ENCODE measurements at places on chromosomes 2 and 18.

- peak; percentile 17 for DNase-seq
Measured at GRCh38 chr2:236078297-236079255, 89.6 kb downstream of the GBX2 start.

- DNase-seq: no peak
Measured at GRCh38 chr2:176601066-176601465, 331.8 kb downstream of the MTX2 start.

GRCh38 chr2:147603447-147603846 lies 241.4 kb upstream of the ACVR2A start:
- no peak for DNase-seq

GRCh38 chr2:33207151-33207740 lies 260.5 kb downstream of the LTBP1 start:
- DNase-seq: no peak

- no peak for DNase-seq
Measured at GRCh38 chr2:6358985-6359384, 506.7 kb downstream of the CMPK2 start.

DNA sequence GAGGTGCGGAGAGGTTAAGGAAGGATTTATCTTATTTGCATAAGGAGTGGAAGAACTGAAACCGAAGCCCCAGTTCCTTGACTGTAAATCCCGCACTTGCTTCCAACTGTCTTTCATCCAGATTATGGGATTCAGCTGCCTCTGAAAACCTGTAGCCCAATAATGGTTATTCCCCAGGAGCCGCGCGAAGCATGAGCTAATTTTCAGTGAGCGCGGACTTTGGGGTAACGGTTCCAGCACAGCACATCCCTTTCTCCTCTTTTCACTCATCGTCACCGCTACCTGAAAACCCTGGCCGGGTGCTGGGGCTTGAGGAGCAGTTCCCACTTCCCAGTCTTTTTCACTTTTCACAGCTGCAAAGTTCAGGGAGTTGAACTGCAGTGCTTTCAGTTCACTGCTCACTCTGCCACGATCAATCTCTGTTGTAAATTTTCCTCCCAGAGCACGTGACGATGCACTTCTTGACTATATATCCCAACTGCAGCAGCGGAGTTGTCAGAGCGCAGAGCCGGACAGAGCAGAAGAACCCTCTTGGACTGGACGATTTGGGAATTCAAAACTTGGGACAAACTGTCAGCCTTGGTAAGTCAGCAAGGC lies at the start of gene KCNE4:
KCNE4 (plus strand) TSS at position 498 of the 597 bp plus-strand sequence. CDS start 641 bp downstream, outside the sequence.
- DNase-seq: no peak

DNA sequence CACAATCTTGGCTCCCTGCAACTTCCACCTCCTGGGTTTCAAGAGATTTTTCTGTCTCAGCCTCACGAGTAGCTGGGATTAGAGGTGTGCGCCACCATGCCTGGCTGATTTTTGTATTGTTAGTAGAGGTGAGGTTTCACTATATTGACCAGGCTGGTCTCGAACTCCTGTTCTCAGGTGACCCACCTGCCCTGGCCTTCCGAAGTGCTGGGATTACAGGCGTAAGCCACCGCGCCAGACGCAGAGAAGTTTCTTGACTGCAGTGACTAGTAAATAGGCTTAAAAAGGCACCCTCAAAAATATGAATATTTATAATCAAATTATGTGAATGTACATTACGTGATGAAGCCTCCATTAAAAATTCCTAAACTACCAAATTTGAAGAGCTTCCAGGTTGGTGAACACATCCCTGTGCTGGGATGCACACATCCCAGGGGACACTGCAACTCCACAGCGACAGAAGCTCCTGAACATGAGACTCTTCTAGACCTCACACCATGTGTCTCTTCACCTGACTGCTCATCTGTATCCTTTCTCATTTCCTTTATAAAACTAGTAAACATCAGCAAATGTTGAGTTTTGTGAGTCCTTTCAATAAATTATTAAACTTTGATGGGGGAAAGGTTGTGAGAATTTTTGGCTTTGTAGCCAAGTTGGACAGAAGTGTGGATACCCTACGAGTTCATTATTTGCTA lies 203.3 kb upstream of the SPOPL start:
- no peak for DNase-seq

DNA sequence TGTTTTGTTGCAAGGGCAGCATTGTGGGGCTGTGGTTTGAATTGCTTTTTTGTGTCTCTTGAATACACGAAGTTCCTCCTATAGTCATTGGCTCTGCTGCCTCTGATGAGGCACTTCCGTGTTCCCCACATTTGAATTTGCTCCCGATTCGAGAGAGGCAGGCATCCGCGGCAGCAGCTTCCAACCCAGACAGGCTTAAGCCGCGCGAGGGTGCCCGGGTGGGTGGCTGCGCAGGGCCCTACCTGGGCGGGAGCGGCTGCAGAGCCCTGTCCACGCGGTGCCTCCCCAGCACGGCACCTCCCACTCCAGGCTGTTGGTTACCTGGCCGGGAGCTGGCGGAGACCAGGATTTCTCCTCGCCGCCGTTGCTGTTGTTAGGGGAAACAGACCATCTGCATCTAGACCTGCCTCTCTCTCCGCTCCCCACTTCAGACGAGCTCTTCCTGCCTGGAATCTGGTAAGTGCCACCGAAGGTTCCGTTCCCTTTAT lies 151.3 kb downstream of the NEDD4L start:
- no peak for DNase-seq

DNA sequence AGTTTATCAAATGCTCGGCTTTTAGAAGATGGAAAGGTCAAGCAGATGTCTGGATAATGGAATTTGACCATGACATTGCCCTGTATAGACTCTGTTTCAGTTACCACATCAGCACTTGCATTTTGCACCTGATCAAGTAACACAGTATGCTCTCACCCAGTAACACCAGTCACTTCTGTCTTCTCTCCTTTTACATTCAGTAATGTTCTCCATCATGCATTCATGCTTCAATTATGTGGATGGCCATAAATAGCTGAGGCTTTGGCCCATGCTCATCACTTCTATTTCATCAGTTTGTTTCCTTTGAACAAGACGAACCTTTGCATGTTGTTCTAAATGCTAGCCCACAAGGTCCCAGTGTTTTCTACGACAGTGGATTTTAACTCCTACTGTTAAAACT lies 322.9 kb upstream of the ACVR2A start:
- no peak for DNase-seq

DNA sequence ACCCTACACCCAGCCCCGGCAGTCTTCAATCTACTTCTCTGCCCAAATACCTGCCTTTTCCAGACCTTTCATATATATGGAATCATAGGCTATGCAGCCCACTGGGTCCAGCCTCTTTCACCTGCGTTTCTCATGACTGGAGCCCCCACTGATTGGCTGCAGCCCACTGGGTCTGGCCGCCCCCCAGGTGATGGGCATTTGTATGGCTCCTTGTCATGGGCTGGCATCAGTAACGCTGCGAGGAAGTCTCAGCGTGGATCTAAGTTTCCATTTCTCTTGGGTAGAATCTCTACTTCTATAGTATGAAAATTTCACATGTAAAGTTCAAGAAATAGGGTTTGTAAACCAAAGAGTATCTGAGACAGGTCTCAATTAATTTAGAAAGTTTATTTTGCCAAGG lies 281.9 kb downstream of the NDUFA10 start:
- DNase-seq: no peak

DNA sequence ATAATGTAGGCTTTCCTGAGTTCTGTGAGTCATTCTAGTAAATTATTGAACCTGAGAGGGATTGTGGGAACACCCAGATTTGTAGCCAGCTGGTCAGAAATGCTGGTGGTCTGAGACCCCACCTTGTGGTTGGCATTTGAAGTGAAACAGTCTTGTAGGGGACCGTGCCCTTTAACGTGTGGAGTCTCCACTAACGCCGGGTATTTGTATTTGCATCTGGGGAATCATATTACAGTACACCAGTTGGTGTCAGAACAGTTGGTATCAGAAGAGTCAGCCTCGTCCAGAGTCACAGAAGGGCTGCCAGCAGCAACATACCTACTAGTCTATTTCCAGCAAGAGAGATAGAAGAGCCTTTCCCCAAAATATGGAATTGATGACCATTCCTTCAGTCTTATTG lies 38.3 kb upstream of the PTPN4 start:
- no peak for DNase-seq

DNA sequence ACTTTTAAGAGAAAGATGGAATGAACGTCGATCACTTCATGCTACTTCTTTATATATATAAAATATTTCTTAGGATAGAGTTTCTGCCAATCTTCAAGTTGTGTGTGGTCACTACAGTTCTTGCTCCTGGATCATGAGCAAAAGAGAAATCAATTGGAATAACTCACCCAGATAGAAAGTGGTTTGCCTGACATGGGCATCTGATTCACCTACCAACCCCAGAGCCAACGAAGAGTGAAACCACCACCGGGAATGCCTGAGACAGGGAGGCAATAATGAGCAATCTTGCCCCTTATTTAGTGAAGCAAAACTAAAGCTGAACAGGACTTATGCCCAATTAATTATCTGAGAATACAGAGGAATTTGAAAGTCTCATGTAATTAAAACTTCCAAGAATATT lies 250.2 kb upstream of the REG3G start:
- no peak for DNase-seq

All from NB4 (cell line).